ENCODE measurements at places on chromosomes 3 and 15.

DNA sequence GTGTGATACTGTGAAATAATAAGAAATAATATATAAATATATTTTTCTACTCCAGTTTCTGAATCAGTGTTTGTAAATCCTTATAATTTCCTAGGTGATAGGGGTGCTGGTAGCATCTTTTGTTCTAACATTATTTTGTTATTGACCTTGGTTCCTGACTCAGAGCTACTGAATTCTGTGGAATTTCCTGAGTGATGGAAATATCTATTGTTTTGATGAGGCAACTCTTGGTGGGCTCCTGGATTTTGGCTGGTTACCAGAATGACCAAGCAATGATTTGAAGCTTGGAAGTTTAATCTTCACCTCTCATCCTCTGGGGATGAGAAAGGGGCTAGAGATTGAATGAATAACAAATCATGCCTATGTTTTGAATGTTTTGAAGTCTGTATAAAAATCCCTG, 377.3 kb downstream of the LPP start:
- DNase-seq: no peak

GRCh38 chr3:69231929-69232440, 109.6 kb upstream of the LMOD3 start:
- DNase-seq: no peak

DNA sequence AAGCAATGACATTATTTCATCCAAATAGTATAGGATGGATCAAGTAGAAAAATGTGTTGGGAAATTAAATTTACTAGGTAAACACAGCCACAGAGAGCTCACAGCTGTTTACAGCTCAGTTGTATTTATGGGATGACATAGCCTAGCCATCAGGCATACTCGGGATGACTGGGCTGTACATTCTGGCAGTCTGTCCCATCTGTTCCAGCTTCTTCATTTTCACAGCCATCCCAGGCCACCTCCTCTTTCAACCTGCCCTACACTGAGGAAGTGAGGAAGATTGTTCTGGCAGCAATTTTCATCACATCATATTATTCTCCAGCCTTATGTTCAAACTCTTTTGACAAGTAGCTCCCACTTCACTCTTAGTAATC, 98.4 kb upstream of the PFN2 start:
- DNase-seq: no peak

- no peak for DNase-seq
These were observed 139.5 kb downstream of the PEX5L start for GRCh38 chr3:179897231-179897630.

- peak; percentile 52 for DNase-seq
These were observed 73.8 kb upstream of the ZBED2 start for GRCh38 chr3:111668888-111669488.

DNA sequence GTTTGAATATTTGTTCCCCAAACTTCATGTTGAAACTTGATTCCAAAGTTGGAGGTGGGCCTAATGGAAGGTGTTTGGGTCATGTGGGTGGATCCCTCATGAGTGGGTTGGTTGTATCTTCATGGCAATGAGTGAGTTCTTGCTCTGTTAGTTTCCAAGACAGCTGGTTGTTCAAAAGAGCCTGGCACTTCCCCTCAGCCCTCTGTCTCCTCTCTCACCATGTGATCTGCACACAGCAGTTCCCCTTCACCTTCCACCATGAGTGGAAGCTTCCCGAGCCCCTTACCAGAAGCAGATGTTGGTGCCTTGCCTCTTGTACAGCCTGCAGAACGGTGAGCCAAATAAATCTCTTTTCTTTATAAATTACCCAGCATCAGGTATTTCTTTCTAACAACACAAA, 327.1 kb upstream of the SLCO3A1 start:
- DNase-seq: no peak

DNA sequence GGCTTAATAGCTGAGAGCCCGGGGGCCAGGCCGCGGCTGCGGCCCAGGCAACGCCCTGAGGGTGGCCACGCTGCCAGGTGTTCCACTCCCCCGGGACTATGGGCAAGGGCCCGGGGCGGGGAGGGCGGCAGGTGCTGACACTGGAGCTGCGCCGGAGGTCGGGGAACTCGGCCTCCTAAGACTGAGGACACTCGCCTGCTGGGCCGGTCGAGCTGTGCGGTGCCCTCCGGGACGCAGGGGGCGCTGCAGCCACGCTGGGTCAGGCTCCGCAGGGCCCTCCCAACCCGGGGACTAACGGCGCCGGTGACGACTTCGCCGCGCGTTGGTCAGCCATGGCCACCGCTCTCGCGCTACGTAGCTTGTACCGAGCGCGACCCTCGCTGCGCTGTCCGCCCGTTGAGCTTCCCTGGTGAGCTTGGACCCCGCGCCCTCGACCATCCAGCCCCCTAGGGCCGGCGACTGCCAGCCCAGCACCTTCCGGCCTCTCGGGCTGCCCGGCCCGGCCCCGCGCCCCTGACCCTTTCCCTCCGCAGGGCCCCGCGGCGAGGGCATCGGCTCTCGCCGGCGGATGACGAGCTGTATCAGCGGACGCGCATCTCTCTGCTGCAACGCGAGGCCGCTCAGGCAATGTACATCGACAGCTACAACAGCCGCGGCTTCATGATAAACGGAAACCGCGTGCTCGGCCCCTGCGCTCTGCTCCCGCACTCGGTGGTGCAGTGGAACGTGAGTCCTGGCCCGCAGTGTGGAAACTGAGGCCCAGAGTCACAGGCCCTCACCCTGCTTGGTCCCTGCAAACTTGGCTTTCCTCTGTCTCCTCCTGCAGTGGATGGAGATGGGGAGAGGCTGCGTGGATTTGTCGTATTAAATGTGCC, at the start of gene NDUFAF3:
TSS of gene NDUFAF3 (plus strand) at position 309 of the 875 bp plus-strand sequence. CDS start at position 333, 24 bp downstream.
- peak; percentile 93 for DNase-seq

- DNase-seq: no peak
These were observed 38.6 kb downstream of the FAM3D start for GRCh38 chr3:58627941-58628340.

DNA sequence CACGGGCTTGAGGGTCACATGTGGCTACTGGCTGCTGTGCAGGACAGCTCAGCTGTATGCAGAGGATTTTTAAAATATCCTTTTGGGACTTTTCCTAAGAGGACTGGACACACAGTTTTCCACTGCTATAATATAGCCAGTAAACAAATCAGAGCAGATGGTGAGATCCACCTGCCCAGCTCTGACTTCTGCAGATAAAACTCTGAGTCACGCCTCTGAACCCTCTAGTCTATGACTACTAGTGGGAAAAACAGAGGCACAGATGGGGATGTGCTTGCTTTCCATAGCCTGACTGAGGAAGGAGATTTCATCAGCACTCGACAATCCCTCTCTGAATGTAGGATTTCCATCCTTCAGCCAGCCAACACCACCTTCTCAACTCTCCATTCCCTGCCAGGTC, 45.1 kb downstream of the COLQ start:
- no peak for DNase-seq

- DNase-seq: no peak
These were observed 150.8 kb upstream of the BHLHE40 start for GRCh38 chr3:4828279-4829030.

DNA sequence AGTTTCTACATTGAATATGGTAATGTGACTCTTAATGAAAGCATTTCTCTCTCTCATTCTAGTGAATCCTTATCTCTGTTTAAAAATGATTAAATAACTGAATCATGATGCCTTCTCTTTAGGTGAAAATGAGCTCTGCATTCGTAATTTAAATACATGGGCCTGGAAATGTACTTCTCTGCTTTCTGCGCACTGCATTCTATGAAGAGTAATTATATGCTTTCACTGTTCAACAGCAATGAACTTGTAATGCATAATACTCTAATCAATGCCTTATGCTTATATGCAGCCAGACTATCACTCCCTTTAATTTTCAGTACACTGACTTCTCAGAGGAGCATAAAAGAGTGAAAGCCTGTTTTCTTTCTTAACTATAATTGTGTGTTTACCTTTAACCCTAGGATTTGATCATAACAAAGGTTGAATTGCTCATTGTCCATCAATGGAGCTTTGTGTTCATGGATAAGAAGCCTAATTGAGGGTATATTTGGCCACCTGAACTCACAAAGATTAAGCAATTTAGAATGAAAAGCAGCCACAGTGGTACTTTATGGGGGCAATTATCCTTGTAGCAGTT, 330.8 kb upstream of the PDZRN3 start:
- DNase-seq: no peak

DNA sequence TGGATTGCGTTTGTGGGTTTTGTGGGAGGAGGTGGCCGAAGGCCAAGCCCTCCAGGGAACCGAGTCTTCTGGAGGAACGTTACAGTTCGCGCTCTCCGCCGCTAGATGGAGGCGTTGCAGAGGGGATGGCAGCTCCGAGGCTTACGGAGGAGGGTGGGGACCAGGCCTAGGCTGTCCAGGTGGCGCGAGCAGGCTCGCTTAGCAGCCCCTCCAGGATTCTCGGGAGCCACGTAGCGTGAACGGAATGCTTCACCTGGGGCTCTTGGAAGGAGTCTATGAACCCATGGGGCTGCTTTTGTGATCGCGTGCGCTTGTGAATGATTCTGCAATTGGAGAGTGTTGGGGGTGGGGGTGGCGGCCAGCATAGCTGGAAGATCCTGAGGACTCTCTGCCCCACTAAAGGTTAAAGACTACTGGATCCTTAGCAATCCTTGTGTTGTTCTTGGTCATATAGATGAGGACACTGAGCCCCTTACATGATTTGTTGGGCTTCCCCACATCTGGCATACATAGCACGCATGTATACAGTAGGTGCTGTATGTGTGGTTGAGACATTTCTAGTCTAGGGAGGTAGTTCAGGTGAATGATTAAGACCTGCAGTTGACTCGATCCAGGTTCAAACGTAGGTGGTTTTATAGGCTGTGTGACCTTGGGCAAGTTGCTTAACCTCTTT, 25.7 kb downstream of the FAM3D start:
- peak; percentile 36 for DNase-seq

DNA sequence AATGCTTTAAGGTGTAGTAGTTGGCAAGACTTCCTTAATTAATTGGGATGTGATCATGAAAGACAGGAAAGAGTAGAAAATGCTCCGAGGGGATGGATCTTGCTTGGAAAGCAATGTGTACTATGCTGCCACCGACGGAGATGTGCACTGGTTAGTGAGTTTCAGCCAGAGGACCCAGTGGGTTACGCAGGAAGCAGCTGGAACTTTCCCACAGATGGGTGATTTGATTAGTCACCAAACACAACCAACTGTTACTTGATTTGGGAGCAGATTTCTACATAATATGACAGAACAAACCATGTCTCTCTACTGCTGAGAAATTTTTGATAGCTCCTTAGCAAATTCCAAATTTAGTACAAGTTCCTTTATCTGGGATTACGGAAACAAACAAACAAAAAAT, 245.4 kb upstream of the MCTP2 start:
- DNase-seq: no peak

DNA sequence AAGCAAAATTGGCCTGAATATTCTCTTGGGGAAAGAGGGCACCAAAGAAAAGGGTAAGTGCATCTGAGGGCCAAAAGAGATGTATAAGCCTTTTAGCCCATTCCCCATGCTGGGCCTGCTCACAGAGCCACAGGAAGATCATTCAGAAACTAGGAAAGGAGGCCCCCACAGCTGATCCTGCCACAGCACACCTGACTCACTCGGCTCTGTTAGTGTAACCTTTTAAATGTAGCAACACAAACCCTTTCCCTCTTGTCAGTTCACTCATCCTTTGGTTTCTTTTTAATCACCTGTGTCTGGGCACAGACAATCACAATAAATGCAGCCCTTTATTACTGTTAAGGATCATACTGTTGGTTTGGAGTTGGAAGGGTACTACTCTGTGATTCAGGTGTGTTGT, 69.9 kb downstream of the PDCD6IP start:
- no peak for DNase-seq

DNA sequence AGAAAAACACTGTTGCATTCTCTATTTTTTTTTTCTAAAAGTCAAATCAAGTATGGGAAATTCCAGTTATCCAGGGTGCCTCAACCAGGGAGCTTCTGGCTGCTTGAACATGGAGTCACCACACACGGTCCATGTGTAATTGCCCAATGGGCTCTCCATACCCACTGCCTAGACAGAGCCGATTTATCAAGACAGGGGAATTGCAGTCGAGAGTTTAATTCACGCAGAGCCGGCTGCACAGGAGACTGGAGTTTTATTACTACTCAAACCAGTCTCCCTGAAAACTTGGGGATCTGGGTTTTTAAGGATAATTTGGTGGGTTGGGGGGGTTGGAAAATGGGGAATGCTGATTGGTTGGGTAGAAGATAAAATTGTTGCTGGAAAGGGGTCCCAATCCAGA, 149.8 kb downstream of the TJP1 start:
- no peak for DNase-seq

- DNase-seq: no peak
These were observed 226.1 kb upstream of the BHLHE40 start for GRCh38 chr3:4753073-4753691.

DNA sequence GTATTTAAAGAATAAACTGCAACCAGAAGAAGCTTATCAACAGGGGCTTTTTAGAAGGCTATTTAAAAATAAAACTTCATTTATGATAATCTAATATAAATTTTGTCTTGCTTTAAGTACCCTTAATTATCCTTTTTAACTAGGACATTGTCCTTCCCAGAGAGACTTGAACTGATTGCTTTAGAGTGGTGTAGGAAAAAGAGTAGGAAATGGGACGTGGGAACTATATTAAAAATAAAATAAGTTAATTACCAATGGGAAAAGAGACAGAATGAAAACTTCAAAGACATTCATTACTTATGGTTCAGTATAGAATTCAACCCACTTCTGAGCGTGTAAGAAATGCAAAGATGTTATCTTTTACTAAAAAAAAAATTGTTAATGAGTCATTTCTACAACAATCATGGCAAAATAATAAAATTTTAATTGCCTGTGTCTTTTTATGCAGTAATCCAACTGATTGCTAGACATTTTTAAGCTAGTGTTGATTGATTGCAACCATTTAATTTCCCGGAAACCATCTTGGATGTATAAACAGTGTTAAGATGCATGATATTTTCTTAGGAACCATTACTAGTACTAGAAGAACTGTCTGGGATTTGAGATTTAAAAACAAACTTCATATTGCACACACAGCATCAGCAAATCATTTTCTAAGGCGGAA, 298.8 kb upstream of the UMPS start:
- no peak for DNase-seq

DNA sequence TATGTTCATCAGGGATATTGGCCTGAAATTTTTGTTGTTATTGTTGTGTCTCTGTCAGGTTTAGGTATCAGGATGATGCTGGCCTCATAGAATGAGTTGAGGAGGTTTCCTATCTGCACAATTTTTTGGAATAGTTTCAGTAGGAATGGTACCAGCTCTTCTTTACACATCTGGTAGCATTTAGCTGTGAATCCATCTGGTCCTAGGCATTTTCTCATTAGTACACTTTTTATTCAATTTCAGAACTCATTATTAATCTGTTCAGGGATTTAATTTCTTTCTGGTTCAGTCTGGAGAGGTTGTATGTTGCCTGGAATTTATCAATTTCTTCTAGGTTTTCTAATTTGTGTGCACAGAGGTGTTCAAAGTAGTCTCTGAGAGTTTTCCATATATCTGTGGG, 57.0 kb downstream of the STRIT1 start:
- no peak for DNase-seq

GRCh38 chr3:114597012-114597411, 303.2 kb downstream of the TIGIT start:
- DNase-seq: no peak

GRCh38 chr15:100980410-100981046, 61.4 kb downstream of the LRRK1 start:
- no peak for DNase-seq

GRCh38 chr3:71309886-71310285, 273.6 kb downstream of the FOXP1 start:
- DNase-seq: no peak
